NCI-H82 (cell line): ENCODE measurements at places on chromosomes 16 and 17.

- DNase-seq, result no peak
These were observed 59.8 kb downstream of the CDH11 start for GRCh38 chr16:65061935-65062518.

- no peak for DNase-seq
These were observed 6.6 kb downstream of the SEC14L1 start for GRCh38 chr17:77147357-77147801.

- peak; percentile 36 for DNase-seq
These were observed at the start of gene EVPL for GRCh38 chr17:76027159-76027839. Gene EVPL, minus strand, starts transcription at chr17:76027306. Its CDS starts 108 bp downstream, at chr17:76027198.

DNA sequence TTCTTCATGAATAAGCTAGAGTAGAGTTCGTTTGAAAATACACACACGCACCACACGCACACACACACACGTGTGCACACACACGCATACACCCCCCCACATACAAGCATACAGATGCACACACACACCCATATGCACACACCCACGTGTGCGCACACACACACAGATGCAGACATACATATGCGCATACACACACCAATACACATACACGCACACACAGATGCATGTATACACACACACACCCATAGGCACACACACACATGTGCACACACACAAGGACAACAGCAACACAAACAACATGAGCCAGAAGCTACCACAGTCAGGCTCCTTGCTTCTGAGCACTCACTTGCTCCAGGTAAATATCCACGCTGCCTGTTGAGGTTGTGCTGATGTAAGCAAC, 5.1 kb downstream of the IFT140 start:
- no peak for DNase-seq

DNA sequence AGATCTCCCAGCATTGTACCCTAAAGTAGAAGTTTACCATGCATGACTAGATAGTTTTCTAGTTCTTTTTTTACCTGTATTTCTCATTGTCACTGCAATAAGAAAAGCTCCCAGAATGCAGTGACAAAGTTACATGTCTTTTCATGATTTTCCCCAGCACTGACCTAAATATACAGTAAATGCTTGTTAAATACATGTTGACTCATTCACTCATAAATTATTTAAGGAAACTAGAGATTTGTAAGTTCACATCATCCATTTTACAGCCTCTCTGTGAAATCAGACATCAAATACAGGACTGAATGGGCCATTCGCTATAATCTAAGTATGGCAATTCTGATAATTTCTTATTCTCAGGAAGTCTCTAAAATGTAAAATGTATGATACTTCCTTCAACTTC, 258.9 kb upstream of the AXIN2 start:
- DNase-seq, result no peak

DNA sequence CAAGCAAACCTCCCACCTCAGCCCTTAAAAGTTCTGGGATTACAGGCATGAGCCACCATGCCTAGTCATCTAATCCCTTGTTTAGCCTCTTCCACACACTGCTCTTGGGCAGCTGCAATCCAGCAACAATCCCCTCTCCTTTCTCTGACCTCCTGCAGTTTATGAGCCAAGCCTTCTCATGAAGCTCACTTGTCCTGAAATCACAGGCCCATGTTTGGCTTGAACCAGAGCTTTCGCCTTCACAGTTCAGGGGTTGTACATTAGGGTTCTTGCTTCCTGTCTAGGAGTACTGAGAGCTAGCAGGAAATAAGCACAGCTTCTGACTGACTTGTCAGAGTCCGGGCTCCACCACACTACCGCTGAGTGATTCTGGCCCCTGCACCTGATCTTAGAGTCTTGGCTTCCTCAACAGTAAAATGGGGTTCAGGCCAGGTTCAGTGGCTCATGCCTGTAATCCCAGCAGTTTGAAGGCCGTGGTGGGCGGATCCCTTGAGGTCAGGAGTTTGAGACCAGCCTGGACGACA, 16.3 kb downstream of the ERAL1 start:
- peak; percentile 81 for DNase-seq

- no peak for DNase-seq
These were observed 12.8 kb downstream of the GOSR2 start for GRCh38 chr17:46935658-46936266.

GRCh38 chr16:4090351-4090851, 25.8 kb downstream of the ADCY9 start:
- DNase-seq, result no peak

DNA sequence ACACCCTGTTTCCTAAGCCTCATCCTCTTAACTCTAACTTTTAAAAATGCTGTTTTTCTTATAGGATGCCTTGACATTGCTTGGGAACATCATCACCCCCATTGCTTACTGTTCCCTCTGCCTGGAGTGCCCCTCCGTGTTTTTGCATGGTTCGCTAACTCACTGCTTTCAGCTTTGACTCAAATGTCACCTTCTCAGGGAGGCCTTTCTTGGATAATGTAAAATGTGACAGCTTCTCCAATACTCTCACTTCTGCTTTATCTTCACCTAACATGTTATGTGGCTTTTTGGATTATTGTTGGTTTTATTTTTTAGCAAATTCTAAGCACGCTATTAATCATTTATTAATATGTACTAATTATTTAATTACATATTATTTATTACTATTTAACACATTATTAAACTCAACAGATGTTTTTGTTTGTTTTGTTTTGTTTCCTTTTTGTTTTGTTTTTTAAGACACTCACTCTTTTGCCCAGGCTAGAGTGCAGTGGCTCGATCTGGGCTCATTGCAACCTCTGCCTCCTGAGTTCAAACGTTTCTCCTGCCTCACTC, 3.8 kb downstream of the CRYM start:
- DNase-seq, result no peak

DNA sequence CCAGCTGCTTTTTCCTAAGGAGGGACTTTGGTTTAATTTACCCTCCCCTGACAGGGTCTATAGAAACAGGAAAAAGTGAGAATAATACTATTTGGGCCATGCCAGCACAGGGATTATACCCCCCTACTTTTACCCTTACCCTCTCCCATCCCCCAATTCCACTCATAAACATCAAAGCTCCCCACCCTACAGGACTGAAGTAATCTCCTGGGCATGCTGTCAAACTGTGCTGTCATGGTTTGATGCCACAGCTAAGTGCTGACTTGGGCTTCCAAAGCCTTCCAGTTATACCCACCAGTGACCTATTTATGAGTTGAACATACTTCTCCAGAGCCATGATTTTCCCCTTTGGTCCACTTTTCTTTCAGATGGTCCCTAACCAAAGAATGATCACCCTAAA, 12.8 kb downstream of the PHF12 start:
- no peak for DNase-seq

GRCh38 chr16:10386517-10387100, 748 bp downstream of the ATF7IP2 start:
- DNase-seq, result no peak

- no peak for DNase-seq
These were observed 424.7 kb upstream of the MAF start for GRCh38 chr16:80025236-80025635.

GRCh38 chr17:58528443-58528842, 14.0 kb upstream of the MTMR4 start:
- no peak for DNase-seq

- no peak for DNase-seq
These were observed 47.4 kb upstream of the NUDT7 start for GRCh38 chr16:77674888-77675287.

DNA sequence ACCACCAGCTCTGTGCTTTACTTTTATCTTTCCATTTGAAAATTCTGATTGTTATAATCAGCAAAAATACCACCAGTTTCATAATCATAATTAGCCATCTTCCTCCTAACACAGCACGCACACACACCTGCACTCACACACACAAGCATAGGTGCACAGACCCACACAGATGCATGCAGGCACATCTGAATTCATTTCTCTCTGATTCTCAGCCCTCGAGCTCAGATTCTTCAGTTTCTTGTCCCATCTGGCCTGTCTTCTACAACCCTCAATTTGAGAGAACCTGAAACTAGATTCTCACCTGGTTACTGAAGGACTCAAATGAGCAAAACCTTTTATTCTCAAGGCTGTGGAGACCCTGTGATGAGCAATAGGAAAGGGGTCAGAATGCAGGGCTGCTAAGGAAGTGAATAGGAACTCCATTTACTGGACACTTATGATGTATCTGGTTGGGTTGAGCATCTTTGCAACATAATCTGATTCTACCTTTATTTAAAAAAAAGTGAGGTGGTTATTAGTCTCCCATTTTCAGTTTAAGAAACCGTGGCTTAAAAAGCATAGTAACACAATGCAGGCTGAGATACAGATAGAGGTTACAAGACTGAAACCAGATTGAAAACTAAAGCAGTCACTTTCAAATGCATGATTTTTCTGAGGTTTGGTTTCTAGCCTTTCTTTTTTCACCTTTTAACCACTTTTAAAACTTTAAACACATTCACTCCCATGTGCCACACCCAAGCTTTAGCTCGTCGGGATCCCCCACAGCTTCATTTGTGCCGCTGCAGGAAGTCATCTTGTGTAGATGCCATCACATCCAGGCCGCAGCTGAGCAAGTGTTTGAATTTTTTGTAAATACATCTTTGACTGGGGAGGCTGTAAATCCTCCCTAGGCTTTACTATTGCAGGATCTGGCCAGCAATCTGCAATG, 9.4 kb downstream of the KRT33A start:
- DNase-seq, result no peak

DNA sequence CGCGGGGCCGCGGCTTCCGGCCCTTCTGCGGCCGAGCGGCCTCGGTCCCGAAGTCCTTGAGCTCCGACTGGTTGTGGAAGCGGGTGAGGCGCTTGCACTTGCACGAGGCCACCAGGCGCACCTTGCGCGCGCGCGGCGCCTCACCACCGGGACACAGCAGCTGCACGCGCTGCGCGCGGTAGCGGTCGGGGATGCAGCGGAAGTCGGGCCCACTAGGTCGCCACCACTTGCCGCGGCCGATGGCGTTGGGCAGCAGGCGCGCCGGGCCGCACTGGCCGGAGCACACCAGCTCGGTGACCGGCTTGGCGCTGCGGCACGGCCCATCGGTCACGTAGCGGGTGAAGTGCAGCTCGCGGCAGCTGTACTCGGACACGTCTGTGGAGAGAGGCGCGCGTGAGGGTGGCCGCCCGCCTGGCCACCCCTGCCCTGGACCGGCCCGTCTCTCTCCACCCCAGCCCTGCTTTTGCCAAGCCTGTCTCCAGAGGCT, 3.2 kb downstream of the SOST start:
- peak; percentile 28 for DNase-seq

DNA sequence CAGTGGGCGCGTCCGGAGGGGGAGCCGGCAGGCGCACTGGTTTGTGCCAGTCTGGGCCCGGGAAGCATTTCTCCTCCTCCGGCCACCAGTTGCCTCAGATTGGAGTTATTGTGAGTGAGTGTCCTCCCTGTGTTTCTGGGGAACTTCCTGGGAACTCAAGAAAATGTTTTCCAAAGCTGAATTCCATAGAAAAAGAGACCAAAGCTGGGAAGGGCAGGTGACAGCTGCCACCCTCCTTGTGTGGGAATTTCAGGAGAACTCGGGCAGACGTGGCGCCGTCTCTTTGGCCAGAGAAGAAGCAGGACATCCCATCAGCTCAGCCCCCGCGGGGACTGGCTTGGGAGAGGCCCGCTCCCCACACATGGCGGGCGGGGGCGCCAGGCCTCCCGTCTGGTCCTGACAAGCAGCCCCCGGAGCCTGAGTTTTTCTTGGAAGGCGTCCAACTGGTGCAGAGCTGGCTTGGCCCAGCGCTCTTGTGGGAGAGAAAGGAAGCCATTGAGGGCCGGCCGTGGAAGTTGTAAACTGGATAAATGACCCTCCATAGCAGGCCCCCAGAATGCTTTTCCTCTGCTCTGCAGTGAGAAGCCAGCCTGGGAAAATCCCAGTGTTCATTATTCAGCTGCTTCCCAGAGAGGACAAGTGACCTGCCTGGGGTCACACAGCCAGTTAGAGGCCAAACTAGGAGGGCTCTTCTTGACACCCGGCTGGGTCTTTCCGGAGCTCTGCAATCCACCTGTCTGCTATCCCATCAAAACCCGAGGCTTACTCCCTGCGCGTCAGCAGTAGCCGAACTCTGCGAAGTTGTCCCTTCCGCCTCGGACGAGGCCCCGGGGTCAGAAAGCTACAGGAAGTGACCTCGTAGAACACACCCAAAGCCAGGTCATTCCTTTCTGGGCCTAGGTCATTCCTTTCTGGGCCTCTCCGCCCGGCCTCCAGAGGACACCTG, 39.2 kb upstream of the GSE1 start:
- DNase-seq, result peak; percentile 53

GRCh38 chr17:59151591-59151990, 3.4 kb downstream of the SKA2 start:
- DNase-seq, result no peak

DNA sequence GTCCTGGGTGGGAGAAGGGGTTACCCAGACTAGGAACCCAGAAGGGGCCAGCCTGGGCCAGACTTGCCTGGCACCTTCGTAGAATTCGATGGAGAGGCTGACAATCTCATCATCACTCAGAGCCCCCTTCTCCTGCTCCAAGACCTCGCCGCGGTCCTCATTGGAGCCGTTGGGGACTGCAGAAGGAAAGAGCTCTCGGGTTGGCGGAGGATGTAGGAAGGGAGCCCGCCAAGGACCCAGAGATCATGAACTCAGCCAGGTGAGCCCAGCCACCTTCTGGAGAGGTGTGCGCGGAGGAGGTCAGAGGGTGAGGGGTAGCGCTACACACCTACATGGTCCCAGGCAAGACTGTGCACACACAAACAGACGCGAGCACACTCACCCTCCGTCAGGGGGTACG, 8.5 kb downstream of the CISD3 start:
- no peak for DNase-seq

GRCh38 chr16:981695-982144, at the start of gene SOX8:
Gene SOX8, plus strand, starts transcription at chr16:981770. Its CDS starts 153 bp downstream, at chr16:981923.
- DNase-seq, result no peak

DNA sequence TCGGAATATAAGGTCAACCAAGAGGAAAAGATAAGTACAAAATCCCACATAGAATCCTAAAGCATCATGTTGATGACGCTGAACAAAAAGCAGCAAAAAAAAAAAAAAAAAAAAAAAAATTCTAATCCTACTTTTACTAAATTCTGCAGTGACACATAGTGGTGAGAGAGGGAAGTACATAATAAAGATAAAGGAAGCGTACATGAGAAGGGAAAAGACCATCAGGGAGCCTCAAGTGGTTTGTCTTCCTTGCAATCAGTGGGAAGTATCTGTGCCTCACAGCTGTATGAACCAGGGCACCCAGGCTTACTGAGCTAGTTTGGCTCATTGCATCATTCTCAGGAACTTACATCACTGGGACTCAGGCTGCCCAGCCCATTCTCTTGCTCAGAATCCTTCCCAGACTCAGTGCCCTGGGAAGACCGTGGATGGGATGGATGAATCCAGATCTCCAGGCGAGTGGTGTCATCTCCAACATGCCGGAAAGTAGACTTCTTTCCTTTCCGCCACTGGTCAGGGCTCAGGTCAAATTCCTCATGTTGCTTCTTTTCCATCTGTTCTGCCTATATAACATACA, 21.2 kb downstream of the SMG6 start:
- DNase-seq, result peak; percentile 78

GRCh38 chr16:51722467-51722866, 571.4 kb upstream of the SALL1 start:
- no peak for DNase-seq

GRCh38 chr16:88427376-88427775, 25.7 kb upstream of the ZFPM1 start:
- no peak for DNase-seq

DNA sequence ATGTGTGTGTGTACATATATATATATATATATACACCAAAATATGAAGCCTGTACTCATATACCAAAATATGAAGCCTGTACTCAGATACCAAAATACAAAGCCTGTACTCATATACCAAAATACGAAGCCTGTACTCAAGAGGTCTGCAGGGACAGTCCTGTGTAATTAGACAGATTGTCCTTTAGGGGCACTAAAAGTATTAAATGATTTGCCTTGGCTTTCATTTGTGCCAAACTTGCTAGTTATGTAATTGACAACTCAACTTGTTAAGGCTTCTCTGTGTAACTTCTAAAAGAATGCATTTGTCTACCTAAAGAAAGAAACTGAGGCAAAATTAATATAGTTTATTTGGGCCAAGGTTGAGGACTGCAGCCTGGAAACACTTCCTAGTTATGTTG, 30.8 kb upstream of the DHX40 start:
- peak; percentile 48 for DNase-seq
